Mesothelial cell of epicardium (in vitro differentiated cells): ENCODE measurements at places on chromosomes 7 and 10. TPM values are rescaled to one million over a fixed set of nuclear protein-coding genes. Genes with fewer than 3 reads are reported as not detected.

- no peaks in the 10 kb centered on the region for H3K27me3 ChIP-seq
- DNase-seq = no peak
- no peaks in the 10 kb centered on the region for H3K36me3 ChIP-seq
- H3K27ac ChIP-seq = peak overlapping the region; percentile 65
- H3K4me1 ChIP-seq = peaks cover 39% of the 10 kb centered on the region
Observed at GRCh38 chr10:125258676-125259075, 98.3 kb upstream of the CTBP2 start.

DNA sequence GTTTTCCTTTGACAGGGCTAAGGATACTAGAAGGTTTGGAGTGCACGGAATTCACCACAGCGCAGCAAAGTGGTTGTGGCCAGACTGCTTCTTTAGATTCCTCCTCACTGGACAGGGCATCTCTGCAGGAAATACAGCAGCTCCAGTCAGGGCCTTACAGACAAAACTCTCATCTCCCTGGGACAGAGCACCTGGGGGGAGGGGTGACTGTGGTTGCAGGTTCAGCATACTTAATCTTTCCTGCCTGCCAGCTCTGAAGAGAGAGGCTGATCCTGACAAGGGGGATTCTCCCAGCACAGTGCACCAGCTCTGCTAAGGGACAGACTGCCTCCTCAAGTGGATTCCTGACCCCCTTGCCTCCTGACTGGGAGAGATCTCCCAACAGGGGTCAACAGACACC lies 1257.9 kb downstream of the NXPH1 start:
- no peak for DNase-seq
- H3K27ac ChIP-seq = no peak overlapping the region
- peaks cover 1% of the 10 kb centered on the region for H3K27me3 ChIP-seq
- no peaks in the 10 kb centered on the region for H3K4me1 ChIP-seq
- no peak overlapping the region for H3K4me3 ChIP-seq

NPY4R2 gene
- 0.14 TPM in 1 of 3 replicates, not detected in the others for total RNA-seq

GRCh38 chr7:22596763-22597400 lies 96.9 kb upstream of the STEAP1B start:
- H3K27ac ChIP-seq = no peak overlapping the region
- no peak overlapping the region for H3K4me3 ChIP-seq
- no peak for DNase-seq
- peaks cover 7% of the 10 kb centered on the region for H3K4me1 ChIP-seq
- no peaks in the 10 kb centered on the region for H3K36me3 ChIP-seq

DNA sequence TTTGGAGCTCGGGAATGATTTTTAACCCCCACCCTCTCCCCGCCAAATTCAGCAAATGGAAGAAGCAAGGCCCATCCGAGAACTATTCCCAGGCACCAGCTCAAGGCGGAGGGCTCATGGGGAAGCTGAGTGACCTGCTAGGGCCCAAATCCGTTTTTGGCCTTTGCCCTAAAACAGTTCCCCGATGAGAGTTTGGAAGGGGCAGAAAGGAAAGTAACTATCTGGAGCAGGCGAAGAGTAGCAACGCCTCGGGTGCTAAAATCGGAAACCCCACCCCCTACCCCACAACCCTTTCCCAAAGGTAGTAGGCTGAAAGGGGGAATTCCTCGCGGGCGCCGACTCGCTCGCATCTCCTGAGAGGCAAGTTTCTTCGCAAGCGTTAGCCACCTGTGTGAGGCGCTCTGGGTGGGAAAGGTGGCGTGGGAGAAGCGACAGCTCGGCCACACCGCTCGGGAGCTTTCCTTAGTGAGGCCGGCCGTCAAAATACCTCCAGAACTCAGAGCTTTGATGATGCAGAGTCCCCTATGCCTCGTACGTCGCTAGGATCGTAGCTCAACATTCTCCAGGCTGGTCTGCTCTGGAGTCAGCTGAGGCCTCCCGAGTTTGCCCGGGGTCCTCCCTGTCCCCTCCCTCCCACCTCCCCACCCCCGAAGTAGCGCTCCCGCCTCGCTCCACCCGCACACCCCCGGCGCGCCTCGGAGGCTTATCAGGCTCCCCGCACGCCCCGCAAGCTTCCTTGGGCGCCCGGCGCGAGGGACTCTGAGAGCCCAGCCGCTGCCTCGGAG lies 642 bp upstream of the PRKG1 start:
- peak overlapping the region; percentile 90 for H3K4me3 ChIP-seq
- H3K36me3 ChIP-seq = no peaks in the 10 kb centered on the region
- DNase-seq = peak; percentile 60
- H3K4me1 ChIP-seq = peaks cover 34% of the 10 kb centered on the region

CLRN3 gene
- not detected in 3 replicates for total RNA-seq

DNA sequence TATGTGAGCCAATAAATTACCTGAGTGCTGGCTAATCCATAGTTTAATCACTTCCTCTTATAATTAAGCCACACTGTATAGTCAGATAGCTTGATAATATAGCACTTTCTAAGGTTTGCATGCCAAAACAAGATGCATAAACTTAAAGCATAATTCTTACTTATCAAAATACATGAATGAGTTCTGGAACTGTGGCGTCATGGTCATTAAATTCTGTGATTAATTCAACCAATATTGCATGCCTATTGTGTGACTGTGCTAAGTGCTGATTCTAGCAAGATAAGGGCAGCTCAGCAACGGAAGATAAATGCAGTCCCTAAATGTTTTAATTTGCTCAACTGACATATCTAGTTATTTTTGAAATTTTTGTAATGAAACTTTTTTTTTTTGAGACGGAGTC lies 29.7 kb downstream of the HOXA1 start:
- H3K4me3 ChIP-seq = no peak overlapping the region
- no peak overlapping the region for H3K27ac ChIP-seq
- H3K4me1 ChIP-seq = peaks cover 23% of the 10 kb centered on the region
- no peaks in the 10 kb centered on the region for H3K36me3 ChIP-seq
- H3K27me3 ChIP-seq = no peaks in the 10 kb centered on the region
